ENCODE measurements at places on chromosomes 16 and 17. TPM values are rescaled to one million over a fixed set of nuclear protein-coding genes. Genes with fewer than 3 reads are reported as not detected.

The ABAT gene
- 5.8 TPM for total RNA-seq

The IL17C gene
- total RNA-seq: not detected

The RRAD gene
- 37.4 TPM for total RNA-seq

The SLC6A4 gene
- not detected for total RNA-seq

The PRDM7 gene
- total RNA-seq: not detected

The CCL16 gene
- not detected for total RNA-seq

The TNFRSF13B gene
- not detected for total RNA-seq

The CD7 gene
- total RNA-seq: not detected

The KRTAP4-4 gene
- not detected for total RNA-seq

The GNGT2 gene
- not detected for total RNA-seq

The TPSB2 gene
- not detected for total RNA-seq

The SMARCD2 gene
- total RNA-seq: 65.2 TPM

The TBC1D3G gene
- not detected for total RNA-seq

Measured in smooth muscle cell of the umbilical artery (primary cell).